ENCODE measurements at places on chromosomes 7 and 10. TPM values are rescaled to one million over a fixed set of nuclear protein-coding genes. Genes with fewer than 3 reads are reported as not detected.
A peak's percentile ranks its signal among the peaks of the same experiment; 100 is the strongest.

- DNase-seq = no peak
These were observed 12.9 kb downstream of the INSIG1 start for GRCh38 chr7:155310425-155311114.

- DNase-seq = no peak
These were observed 2.0 kb downstream of the OAT start for GRCh38 chr10:124416733-124417132.

DNA sequence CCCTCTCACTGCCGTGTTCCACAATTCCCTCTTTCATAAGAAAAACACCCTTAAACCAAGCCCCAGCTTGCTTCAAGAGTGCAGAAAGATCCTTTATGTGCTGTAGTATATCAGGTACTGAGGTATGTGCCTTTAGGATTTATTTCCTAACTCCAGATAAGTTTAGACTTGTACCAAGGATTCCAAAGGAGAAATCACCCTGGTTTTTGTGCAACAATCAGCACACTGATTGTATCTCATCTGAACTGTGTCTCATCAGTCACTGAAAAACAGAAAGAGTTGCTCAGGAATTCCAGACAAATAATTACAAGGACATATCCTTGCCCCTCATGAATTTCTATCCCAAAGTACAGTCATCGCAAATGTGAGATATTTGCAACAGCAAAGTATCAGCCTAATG lies 77.2 kb upstream of the PTPRZ1 start:
- no peak for DNase-seq

DNA sequence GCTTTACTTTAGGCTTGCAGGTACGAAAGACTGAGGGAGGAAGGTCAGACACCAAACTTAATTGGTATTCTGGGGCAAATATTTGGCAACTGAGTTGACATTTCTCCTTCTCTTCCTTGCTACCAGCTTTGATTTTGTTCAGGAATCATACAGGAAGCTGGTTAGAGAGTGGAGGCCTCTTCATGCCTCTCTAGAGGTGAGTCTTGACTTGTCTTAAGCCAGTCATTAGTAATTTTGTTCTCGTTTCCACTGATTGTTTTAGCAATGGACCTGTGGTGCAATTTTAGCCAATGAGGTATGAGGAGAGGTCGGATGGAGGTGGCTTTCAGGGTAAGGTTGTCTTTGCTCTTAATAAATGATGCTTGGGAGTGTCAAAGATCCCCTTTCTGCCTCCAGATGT lies 2.4 kb upstream of the RP9 start:
- DNase-seq = no peak

GRCh38 chr7:38368191-38368605 lies 94.8 kb upstream of the TARP start:
- DNase-seq = peak; percentile 90

GRCh38 chr10:101256387-101256786 lies 27.1 kb upstream of the LBX1 start:
- no peak for DNase-seq

DNA sequence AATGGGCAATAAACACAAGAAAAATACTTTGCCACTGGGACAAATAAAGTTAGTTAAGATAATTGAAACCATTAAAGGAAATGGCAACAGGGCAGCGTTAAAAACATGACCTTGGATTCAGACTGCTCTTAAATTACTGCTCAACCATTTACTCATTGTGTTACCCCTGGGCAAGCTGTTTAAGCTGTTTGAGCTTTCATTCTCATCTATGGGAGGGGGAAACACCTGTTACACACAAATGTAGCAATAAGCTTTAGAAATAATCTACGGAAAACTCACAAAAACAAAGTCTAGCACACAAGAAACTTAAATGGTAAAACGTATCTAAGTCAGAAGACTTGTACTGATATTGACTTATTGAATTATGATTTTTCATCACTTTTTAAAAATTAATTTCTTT lies 137.1 kb downstream of the KMT2E start:
- no peak for DNase-seq

- DNase-seq = peak; percentile 23
These were observed 157.4 kb downstream of the ST7 start for GRCh38 chr7:117110480-117111315.

GRCh38 chr7:46015107-46015868 lies 94.2 kb upstream of the IGFBP3 start:
- peak; percentile 22 for DNase-seq

DNA sequence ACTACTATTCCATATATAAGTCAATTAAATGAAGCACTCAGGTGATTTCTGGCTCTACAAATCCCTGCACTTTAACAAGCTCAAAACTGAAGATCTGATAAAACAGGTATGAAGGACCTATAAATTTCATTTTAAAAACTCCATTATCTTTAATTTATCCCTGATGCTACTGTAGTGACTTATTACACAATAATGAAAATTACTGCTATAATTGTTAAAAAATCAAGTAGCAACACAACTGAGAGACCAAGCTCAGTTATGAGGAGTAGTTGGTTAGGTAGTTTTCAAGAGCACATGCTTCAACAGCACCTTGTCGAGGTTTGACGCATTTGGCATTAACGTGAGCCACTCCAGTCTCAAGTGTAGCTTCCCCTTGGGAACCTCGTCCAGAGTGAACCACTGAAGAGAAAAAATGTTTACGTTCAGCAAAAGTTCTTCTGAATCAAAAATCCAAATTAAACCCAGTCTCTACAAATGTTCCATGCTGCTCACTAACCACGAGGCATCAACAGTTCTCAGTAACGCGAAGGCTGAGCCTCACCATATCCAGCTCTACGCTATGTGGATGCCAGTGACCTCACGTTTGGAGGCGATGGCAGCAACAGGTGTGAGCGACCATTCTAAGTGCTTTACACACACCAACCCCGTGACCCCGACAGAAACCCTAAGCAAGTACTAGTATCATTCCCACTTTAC lies 55.3 kb upstream of the NCAPG2 start:
- no peak for DNase-seq

- DNase-seq = peak; percentile 97
These were observed 13.2 kb downstream of the HDAC9 start for GRCh38 chr7:18508443-18509427.

DNA sequence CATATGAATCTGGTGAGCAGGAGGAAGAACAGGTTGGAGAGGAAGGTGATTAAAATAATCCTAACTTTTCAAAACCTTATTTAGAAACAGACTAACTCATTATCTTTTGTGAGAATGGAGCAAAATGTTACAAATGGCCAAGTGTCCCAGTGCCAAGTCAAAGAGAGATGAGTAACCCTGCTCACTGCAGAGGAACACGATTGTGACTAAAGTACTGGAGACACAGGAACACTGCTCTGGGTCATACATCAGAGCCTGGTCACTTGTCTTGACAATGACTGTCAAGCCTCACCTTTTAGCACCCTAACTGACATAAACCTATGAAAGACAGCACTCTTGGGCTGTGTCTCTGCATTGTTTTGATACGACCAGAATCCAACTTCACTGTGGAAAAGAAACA lies 108.8 kb downstream of the SGMS1 start:
- no peak for DNase-seq

GRCh38 chr10:129877773-129878371 lies 86.2 kb downstream of the EBF3 start:
- peak; percentile 41 for DNase-seq

DNA sequence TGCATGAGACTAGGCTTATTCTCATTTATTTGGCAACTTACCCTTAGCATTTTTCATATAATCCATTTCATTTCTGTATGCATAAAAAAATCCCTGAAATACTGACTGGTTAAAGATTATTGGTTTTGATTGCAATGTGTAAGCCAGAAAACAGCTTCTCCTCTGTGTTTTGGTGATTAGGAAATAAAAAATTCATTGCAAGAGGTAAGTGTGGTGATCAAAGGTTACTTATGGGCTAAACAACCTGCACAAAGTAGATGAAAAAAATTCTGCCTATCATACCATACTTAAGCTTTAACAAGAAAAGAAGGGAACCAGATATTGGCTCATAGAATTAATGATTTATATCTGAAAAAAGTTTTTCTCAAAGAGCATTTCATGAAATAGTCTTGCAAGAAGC lies 64.0 kb upstream of the TMEM168 start:
- no peak for DNase-seq

GRCh38 chr7:30650421-30650808 lies 31.8 kb downstream of the CRHR2 start:
- no peak for DNase-seq

GRCh38 chr7:131466735-131467365 lies 89.6 kb downstream of the PODXL start:
- no peak for DNase-seq

- DNase-seq = no peak
These were observed 13.4 kb downstream of the WDR86 start for GRCh38 chr7:151396328-151396970.

GRCh38 chr10:24853661-24854060 lies 98.7 kb downstream of the PRTFDC1 start:
- no peak for DNase-seq

- no peak for DNase-seq
These were observed 168.5 kb upstream of the TCERG1L start for GRCh38 chr10:131480066-131480465.

The DNAH11 gene
- total RNA-seq = 30.2 TPM

The PLAC9 gene
- total RNA-seq = not detected

The ZNF316 gene
- 10.4 TPM for total RNA-seq

The NPC1L1 gene
- not detected for total RNA-seq

The BHLHA15 gene
- total RNA-seq = not detected

The ZNF398 gene
- total RNA-seq = 8.7 TPM

The FAM241B gene
- total RNA-seq = 2.8 TPM

The IDE gene
- total RNA-seq = 31.7 TPM

Data from Daoy (cell line).